Sigmoid colon (tissue), 7 donors: ENCODE measurements at places on chromosomes 6 and 20. TPM values are rescaled to one million over a fixed set of nuclear protein-coding genes. Genes with fewer than 3 reads are reported as not detected.

RPL7L1 gene
- total RNA-seq, result 67.6 TPM

GJA10 gene
- not detected for total RNA-seq

DNA sequence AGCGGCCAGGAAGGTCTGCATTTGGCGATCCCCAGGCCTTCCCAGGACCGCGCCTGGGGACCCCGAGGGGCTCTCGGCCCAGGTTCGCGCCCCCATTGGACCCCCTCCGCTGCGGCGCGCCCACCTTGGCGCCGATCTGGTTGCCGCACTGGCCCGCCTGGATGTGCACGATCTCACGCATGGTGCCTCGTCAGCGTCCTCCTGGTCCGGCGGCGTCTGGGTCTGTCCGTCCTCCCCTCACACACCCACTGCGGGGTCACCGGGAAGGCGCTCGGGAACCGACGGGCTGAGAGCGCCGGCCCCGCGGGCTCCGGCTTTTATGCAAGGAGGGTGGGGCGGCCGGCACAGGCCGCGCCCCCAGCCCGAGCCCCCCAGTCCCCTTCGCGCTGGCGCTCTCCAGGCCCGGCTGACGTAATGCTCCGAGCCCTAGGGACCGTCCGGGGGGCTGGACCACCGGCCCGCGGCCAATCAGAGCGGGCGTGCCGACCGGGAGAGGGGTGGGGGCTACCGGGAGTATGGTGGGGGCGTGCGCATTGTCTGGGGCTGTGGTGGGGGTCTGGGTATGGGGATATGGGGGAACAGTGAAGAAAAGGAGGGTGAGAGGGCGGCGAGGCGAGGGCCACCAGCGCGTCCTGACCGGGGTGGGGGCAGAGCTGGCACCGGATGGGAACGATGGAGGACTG is at the start of gene TUBB2B:
Gene TUBB2B, minus strand, starts transcription at position 291 of the 683 bp plus-strand sequence. Its CDS starts 110 bp downstream, at position 181.
- H3K4me3 ChIP-seq, result peak within 1 kb of the TSS; percentile 52
- peaks cover 59% of the 10 kb centered on the region for H3K27me3 ChIP-seq
- H3K4me1 ChIP-seq, result no peaks in the 10 kb centered on the region
- DNase-seq, result peak; percentile 73

DNA sequence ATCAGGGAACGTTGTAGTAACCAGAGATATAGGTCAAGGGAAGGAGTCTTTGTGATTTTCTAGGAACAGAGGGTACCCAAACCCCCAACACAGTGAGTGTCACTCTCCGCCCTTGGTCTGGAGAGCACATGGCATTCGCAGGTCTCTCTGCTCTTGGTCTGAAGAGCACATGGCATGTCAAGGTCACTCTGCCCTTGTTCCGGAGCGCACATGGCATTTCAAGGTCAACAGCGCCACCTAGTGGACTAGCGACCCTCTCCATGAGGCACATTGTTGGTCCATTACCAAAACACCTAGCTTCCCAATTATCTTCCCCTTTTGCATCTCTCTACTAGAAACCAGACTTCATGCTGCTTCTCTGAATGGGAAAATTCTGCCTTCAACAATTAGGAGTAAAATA is 260.0 kb downstream of the C6orf118 start:
- H3K36me3 ChIP-seq, result no peaks in the 10 kb centered on the region
- DNase-seq, result no peak
- H3K27ac ChIP-seq, result no peak overlapping the region
- H3K27me3 ChIP-seq, result no peaks in the 10 kb centered on the region

GRCh38 chr20:58046311-58046710 is 182.1 kb downstream of the ANKRD60 start:
- H3K27ac ChIP-seq, result no peak overlapping the region
- H3K36me3 ChIP-seq, result no peaks in the 10 kb centered on the region
- DNase-seq, result no peak
- no peaks in the 10 kb centered on the region for H3K27me3 ChIP-seq
- no peaks in the 10 kb centered on the region for H3K4me1 ChIP-seq

- H3K27me3 ChIP-seq, result no peaks in the 10 kb centered on the region
- no peak overlapping the region for H3K4me3 ChIP-seq
- H3K4me1 ChIP-seq, result no peaks in the 10 kb centered on the region
- no peaks in the 10 kb centered on the region for H3K36me3 ChIP-seq
Measured at GRCh38 chr20:7629880-7630279, 310.4 kb downstream of the HAO1 start.

DNA sequence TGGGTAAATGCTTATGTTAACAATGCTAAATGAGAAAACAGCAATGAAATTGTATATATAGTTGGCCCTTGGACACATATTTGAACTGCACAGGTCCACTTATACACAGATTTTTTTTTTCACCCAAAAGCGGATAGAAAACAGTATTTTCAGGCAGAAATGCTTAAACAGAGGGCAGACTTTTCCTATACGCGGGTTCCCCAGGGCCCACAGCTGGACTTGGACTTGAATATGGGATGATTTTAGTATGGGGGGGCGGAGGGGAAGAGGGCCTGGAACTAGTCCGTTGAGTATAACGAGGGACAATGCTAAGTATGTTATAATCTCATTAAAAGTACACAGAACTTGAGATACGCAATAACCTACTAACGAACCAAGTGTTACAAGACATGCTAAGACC is 1.1 kb upstream of the PRSS35 start:
- no peak overlapping the region for H3K4me3 ChIP-seq
- H3K27ac ChIP-seq, result no peak overlapping the region
- H3K4me1 ChIP-seq, result peaks cover 6% of the 10 kb centered on the region

- no peaks in the 10 kb centered on the region for H3K36me3 ChIP-seq
- no peaks in the 10 kb centered on the region for H3K27me3 ChIP-seq
- H3K4me1 ChIP-seq, result no peaks in the 10 kb centered on the region
- no peak overlapping the region for H3K27ac ChIP-seq
- no peak overlapping the region for H3K4me3 ChIP-seq
Measured at GRCh38 chr6:14851281-14851680, 394.6 kb upstream of the JARID2 start.

- H3K27me3 ChIP-seq, result no peaks in the 10 kb centered on the region
- H3K27ac ChIP-seq, result no peak overlapping the region
- H3K4me3 ChIP-seq, result no peak overlapping the region
- H3K36me3 ChIP-seq, result no peaks in the 10 kb centered on the region
- no peaks in the 10 kb centered on the region for H3K4me1 ChIP-seq
Measured at GRCh38 chr6:33107641-33108040, 31.9 kb downstream of the HLA-DPB1 start.

GRCh38 chr6:62283365-62283764 is 2.7 kb downstream of the KHDRBS2 start:
- no peak for DNase-seq
- peaks cover 35% of the 10 kb centered on the region for H3K27me3 ChIP-seq
- H3K27ac ChIP-seq, result no peak overlapping the region
- H3K36me3 ChIP-seq, result no peaks in the 10 kb centered on the region
